ENCODE measurements at places on chromosomes 2 and 18.

- no peak for DNase-seq
Observed at GRCh38 chr2:31256611-31257382, 22.8 kb downstream of the EHD3 start.

GRCh38 chr18:1103537-1103936, 198.9 kb downstream of the ADCYAP1 start:
- no peak for DNase-seq

DNA sequence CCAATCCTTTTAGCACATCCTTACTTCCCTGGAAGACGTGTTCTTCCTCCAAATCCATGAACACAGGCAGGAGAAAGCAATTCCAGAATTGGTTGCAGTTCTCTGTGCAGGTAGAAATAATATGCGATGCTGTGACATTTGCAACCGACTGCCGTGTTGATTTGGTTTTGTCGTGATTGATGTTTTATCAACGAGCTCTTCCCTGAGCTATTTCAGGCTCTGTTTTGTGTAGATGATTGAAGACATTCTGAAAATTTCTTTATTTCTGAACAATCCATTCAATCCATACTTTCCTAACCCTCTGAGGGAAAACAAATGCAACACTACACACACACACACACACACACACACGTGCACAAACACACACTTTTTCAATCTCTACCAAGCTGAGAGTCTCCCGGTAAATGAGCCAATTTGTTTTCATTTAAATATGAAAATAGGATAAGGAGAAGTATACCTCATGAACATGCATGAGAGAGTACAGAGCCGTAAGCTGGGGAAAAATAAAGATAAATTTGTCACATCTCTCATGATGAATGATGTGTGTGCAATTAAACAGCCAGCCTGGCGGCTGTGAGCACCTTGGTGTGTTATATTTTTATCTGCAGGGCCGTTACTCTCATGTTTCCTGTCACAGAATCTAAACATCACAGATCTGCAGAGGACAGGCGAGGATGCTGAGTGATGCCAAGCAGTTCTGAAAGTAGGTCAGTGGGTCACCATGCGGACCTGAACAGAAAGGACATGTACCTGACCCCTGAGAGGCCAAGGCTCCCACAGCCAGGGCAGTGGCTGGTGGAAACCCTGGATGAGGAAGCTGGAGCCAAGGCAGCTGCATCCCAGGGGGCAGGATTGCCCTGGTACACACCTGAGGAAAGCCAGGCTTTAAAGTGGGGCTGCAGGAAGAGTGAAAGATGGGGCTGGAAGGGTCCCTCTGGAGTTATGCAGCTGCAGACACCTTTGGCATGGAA, 64.8 kb downstream of the PDCL3 start:
- no peak for DNase-seq

DNA sequence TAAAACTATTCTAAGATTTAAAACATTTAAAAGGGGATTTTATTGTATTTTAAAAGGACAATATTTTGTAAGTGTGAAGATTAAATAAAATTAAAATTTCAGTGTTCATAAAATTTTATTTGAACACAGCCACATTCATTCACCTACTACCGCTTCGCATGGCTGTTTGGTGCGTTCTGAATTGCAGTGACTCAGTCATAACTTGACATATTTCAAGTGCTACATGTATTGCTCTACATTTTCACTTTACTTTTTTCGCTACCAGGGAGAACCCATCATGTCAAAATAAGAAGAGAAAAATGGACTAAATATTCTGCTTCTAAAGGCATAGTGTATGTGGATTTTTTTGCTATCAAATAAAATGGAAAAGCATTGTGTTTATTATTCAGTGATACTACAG, 8.7 kb downstream of the PTH2R start:
- DNase-seq = no peak

- DNase-seq = no peak
Observed at GRCh38 chr18:69000366-69000765, 202.5 kb downstream of the CCDC102B start.

GRCh38 chr18:9965711-9966624, 52.2 kb downstream of the VAPA start:
- no peak for DNase-seq

DNA sequence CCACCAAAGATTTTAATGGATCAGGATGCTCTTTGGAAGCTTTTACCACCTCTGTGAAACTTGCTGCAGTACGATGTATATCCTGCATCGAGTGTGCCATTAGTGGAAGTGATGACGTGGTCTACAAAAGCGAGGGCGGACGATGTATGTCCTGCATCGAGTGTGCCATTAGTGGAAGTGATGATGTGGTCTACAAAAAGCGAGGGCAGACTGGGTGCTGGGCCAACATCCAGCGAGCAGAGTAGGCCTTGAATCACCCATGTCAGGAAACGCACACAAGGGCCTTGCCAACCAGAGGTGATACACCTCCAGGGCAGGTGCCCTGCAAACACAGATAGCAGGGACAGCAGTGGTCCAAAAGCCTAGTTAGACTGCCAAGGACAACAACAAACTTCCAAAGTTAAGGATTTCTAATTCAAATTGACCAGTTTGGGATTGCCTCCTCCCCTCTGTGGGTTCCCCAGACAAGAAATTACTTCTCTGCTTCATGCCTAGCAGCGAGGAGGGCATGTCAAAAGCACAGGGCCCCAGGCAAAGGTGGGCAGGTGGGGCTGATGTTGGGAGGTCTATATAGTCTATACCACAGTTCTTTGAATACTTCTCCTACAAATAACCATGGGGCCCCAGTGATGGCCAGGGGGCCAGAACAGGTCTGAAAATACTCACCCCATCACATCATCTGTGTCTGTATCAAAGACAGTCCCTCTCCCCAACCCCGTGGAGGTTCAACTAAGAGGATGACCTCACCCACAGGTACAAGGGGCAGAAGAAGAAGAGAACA, 70.2 kb downstream of the ADD2 start:
- no peak for DNase-seq

Measured in cortex of kidney (tissue), 1 donor.